ENCODE measurements at places on chromosomes 16 and 17.

DNA sequence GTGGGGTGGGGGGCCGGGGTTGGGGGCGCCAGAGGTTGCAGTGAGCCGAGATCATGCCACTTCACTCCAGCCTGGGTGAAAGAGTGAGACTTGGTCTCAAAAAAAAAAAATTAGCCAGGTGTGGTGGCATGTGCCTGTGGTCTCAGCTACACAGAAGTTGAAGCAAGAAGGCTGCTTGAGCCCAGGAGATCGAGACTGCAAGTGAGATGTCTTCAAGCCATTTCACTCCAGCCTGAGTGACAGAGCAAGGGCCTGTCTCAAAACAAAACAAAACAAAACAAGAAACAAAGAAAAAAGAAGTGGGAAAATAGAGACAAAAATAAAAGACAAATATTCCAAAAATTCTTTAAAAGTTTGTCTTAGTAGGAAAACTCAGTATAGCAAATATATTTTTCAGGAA, 135.1 kb upstream of the CORO6 start:
- no peak for DNase-seq

- no peak for DNase-seq
Measured at GRCh38 chr17:8489841-8490240, 54.2 kb downstream of the NDEL1 start.

DNA sequence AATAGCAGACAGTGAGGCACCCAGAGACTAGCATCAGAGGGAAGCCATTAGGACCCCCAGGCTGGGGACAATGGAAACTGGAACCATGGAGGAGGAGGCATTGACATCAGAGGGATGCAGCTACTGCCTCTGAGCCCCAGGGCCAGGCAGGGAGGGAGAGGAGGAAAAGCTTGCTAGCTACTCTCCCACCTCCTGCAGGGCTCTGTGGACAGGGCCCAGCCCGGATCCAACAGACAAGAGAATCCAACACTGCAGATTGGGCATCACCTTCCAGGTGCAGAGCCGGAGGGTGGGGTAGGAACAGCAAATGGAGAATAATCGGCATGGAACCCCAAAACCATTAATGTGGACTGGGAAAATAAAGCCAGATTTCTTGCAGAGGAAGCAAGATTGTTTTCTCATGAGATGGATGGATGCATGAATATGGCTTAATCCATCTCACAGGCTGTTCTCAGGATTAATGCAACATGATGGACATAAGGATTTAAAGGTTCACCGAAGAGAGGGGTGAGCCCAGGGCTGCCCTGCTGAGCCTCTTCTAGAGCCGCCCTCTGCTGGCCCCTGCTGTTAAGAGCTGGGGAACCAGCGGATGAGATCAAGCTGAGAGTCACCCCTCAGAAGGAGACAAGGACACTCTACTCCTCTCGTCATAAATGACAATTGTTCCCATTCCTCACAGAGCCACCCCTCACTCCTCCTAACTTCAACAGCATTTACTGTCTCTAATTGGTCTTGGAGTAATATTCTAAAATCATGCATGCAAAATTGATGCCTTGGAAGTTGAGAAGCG, 48.8 kb downstream of the DNAH3 start:
- peak; percentile 21 for DNase-seq

GRCh38 chr16:77584205-77584859, 138.0 kb upstream of the NUDT7 start:
- DNase-seq, result peak; percentile 35

DNA sequence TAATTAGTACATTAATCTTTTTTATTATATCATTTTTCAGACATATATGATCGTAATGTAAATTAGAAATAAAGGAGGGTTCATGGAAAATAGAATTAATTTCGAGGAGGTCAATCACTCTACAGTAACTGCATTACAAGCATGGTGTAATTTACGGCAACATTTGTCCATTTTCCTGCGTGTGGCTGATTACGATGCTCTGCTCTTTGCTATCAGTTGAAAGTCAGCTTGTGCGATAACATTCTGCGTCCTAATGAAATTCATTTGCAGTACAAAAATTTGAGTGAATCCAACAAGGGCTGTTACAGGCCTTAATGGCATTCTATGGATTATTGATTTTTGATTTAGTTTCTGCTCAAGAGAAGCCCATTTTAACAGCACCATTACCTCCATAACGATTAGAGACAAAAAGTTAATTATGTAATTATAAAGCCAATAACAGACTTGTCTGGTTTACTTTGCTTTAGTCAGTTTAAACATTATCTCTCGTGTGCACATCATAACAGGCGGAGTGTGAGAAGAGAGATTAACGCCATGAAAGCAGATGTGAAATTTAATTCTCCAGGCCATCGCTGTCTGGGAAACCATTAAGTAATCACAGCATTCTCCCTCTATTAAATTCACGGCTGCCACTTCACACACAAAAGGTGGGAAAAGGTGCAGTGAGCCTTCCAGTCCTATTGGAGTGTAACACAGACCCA, 256.4 kb upstream of the IRX3 start:
- no peak for DNase-seq

DNA sequence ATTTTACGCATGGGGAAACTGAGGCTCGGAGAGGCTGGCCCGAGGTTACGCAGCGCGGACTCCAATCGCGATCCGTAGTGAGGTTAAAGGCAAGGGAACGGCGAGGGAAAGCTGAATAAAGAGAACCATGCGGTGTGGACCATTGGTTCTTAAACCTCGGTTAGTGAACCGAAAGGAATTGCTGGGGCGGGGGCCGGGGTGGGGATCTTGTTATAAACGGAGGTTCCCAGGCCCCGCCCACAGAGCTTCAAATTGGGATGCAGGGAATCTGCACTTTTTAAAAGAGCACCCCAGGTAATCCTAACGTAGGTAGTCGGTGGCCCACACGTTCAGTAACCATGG, 524 bp downstream of the IQCK start:
- DNase-seq, result no peak

DNA sequence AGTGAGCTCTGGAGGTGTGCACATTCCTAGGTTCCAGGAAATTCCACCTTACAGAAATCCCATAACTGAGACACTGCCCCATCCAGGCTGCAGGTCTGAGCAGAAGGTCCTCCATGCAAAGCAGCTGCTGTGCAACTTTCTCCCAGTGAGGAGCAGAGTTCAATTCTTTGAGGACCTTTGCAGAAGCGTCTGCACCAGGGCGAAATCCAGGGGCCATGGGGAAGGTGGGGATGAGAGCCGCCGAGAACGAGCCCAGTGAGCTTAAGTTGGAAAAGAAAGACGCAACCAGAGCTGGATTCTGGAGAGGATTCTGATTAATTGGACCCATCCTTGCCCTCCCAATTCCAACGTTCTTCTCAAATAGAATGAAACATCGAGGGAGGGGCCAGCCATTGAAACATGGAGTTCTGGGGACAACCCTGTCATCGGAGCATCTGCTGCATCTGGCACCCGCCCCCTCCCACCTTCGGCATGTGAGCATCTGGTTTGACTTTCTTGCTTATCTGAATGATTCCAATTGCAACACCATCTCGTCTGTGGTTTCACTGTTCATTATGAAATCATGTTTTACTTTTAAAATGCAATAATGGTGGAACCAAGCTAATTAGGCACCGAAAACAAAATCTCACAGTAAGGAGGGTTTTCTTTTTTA, 190.6 kb upstream of the FOXF1 start:
- DNase-seq, result no peak

DNA sequence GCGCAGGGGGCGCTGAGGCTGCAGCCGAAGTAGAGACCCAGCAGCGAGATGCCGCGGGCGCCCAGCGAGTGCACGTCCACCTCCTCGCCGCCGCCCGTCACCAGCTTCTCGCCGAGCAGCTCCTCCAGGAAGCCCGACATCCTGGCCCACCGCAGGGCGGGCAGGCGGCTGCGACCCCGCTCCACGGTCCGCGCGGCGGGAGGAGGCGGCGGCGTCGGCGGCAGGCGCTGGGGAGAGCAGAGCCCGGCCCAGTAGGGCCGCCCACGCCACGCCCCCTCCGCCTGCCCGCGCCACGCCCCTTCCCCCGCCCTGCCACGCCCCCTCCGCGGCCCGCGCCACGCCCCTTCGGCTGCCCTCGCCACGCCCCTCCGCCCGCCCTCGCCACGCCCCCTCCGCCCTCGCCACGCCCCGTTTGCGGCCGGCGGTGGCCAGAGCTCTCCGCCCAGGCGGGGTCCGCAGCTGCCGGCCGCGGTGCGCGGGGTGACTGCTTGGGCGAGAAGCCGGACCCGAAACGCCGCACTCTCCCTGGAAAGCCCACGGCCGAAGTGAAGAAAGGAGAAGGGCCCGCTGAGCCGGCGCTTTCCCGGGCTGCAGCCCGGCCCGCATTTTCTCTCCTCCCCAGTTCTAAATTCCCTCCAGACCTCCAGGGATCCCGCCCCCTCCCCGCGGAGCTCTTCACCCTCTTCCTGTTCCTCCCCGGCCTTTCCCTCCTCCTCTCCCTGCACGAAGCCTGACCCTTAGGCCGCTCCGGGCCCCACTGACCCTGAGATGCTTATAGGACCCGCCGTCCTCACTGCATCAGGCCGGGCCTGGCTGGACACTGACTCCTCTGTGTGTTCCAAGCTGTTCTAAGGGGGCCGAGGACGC, at the start of gene NXN:
NXN (minus strand) TSS at position 238 of the 867 bp plus-strand sequence.
- peak; percentile 90 for DNase-seq

DNA sequence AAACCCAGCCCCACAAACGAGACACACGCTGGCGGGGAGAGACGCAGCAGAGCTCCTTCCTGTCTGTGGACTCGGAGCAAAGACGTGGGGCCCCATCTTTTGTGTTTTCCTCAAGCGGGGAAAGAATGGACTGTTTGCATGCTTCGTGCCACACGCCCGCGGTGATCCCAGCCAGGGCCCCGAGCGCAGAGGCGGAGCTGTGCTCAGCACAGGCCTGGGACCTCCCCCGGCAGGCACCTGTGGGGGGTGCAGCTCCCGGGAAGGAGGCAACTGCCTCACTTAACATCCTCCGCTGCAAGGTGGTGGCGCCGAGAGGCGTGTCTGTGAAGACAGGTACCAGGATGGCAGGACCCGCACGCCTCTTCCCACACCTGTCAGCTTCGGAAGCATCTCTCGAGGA, 19.1 kb downstream of the TRARG1 start:
- DNase-seq, result peak; percentile 64

GRCh38 chr16:1157639-1158455, 4.9 kb downstream of the CACNA1H start:
- no peak for DNase-seq

DNA sequence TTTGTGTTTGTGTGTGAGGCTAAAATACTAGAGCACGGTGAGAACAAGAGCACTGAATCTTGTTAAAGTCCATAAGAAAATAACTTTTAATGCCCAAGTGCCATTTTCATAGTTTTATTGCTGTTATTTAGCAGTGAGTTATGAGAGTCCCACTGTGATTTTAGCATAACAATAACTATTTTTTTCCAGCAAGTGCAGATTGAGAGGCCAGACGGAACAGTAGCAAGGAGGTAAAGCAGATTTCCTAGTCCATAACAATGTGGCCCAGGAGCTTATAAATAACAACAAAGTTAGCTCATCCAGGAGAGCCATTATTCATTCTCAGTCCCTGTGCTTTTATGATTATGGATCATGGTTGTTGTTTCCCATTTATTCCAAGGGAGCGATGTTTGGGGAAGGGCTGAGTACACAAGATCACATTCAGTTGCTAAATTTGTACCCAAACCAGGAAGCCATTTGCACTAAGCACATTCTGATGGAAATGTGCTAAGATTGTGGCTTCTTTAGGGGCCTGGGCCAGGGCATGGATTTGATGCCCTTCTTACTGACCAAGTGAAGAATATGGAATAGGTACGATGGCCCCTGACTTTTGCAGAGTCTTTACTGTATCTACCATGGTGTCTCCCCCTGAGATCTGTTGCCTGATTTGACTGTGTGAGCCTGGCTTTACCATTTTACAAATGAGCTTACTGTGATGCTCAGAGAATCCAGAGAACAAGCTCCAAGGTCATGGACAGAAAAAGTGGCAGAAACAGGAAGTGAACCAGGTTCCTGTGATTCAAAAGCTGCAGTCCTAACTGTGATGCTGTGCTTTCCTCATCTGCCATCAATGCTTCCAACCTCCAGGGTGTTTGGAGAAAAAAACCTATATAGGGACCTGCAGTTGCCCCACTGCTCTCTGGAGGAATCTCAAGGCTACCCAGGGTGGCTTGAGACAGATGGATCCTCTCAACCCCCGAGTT, 204.7 kb upstream of the HSBP1 start:
- DNase-seq, result no peak

DNA sequence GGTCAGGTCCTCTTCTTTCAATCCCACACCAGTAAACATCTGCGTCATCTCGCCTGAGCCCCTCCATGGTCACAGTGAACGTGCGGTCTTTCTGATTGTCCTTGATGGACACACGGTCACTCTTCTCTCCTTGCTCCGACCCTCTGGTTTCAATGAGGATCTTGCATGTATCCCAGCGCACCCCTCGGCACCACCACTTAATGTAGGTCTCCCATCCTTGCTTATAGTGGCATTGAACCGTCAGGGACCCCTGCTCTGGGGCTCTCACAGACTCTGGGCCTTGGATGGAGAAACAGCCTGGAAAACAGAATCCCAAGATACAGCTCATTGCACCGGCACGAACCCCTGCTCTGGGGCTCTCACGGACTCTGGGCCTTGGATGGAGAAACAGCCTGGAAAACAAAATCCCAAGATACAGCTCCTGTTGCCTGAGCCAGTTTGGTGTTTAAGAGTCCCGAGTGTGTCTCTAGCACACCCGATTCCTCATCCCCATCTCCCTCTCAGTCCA, 5.4 kb downstream of the CD300LB start:
- no peak for DNase-seq

DNA sequence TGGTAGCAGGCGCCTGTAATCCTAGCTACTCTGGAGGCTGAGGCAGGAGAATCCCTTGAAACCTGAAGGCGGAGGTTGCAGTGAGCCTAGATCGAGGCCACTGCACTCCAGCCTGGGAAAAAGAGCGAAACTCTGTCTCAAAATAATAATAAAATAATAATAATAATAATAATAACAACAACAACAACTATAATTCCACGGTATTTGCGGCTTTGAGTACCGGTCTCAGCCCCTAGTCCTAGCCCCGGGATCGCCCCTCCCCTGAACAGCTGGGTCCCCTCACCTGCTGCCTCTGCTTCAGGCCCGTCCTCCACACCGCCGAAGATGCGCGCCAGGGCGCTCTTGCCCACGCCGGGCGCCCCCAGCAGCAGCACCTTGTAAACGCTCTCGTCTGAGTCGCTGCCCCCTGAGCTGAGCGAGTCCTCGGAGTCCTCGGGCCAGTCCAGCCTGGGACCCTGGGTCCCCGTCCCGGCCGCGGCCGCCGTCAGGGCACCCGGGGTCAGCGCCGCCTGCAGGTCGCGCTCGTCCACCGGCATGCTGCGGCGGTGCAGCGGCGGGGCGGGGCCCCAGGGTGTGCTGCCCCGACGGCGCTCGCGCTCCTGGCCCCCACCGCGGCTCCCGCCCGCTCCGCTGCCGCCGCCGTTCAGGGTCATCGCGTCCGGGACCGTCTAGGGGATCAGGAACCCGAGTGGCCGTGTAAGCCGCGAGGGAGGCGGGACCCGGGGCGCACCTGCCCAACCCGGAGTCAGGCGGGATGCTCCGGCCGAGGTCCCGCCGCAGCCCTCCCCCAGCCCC, 611 bp downstream of the RRAD start:
- DNase-seq, result peak; percentile 40

- DNase-seq, result no peak
Measured at GRCh38 chr16:48999044-48999443, 282.6 kb downstream of the CBLN1 start.

GRCh38 chr16:10688291-10688690, 6.4 kb downstream of the TEKT5 start:
- DNase-seq, result no peak

GRCh38 chr17:59418732-59419166, 87.3 kb downstream of the YPEL2 start:
- DNase-seq, result no peak
